ENCODE measurements at places on chromosomes 2 and 18.

- no peak for DNase-seq
These were observed 104.7 kb upstream of the CD302 start for GRCh38 chr2:159902722-159903121.

DNA sequence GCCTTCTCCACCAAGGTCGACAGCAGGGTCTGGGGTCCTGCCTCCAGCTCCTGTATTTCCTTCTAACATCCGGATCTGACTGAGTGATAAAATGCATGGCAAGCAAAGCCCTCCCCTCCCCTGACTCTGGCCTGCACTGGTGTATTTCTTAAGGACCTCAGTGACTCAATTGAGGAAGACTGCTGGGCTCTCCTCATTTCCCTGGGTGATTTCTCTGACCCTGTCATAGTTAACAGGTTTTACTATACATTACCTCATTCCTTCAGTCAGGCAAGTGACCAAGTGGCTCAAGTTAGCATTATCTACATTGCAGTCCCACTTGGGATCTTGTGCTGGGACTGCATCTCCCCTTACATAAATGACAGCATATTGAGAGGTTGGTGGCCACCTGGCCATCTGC, 38.8 kb upstream of the CCBE1 start:
- no peak for DNase-seq

DNA sequence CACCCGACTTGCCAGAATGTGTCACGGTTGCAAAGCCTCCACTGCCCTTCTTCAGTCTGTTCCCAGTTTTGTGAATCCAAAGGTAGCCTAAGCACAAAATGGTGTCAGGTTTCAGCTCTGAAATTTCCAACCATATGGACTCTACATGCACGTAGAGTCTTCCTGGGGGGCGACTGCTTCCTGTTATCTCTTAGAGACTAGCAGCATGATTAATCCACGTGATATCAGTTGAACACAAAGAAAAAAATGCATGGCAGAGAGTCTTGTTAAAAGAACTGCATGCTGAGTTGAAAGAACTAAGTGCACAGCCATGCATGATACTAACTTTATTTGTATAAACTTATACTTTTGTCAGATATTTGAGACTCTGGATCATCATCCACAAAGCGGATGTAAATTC, 404.4 kb downstream of the SOCS6 start:
- no peak for DNase-seq

DNA sequence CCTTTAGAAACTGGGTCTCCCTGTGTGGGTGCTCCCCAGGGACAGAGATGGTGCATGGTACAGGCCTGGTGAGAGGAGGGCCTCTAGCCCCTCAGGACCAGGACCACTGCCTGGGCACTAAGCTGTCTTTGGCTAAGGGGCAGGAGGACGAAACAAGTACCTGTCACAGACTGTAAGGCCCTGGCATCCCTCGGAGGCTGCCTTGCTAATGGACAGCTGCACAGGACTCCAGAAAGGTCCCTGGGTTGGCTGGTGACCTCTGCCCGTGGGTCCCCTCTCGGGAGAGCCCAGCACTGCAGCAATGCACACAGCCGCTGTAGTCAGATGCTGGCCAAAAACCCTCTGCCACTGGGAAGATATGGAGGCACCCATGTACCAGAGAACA, 14.3 kb downstream of the HS6ST1 start:
- DNase-seq: no peak

DNA sequence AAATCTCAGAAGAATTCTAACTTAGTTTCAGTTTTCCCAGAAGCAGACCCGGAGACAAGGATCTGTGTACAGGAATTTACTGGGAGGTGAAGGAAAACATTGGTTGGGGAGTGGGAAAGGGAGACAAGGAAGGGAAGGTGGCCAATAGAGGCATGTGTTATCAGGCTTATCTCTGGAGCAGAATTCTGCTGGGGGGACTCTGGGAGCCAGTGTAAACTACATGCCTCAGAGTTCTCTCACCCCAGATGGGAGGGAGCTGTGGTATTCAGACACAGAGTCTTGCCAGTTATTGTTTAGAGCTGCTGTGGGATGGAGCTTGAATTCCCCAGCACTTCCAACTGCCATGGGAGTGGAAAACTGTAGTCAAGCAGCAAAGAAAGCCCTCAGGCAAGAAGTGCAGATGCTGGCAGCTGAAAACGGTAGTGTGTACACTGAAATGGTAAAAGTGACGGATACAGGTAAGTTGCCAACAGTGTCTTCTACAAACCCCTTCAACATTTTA, 19.0 kb downstream of the DNPEP start:
- DNase-seq: peak; percentile 94

DNA sequence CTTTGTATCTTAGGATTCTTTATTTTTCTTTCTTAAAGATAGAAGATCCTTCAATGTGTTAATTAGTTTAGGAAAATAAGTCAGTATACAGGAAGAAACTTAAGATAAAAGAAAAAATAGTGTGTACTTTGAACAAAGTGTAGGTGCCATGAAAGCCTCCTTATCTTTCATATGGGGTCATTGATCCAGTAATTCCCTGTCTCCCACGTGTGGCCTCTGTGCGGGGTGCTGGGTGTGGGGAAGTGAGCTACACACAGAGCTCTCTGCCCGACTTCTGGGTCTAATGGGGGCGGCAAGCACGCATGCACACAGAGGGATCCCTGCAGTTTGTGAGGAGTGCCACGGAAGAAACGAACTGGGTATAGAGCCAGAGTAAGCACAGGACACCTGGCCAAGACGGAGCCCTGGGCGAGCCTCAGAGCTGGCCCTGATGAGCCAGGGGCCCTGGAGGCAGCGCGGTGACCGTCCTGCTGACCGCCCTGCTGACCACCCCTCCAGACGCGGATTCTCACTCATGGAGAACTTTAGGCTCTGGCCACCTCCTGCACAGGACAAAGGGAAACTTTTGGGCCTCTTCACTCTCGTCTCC, 253.5 kb downstream of the ACKR3 start:
- DNase-seq: no peak

- no peak for DNase-seq
These were observed 57.3 kb upstream of the PPP1CB start for GRCh38 chr2:28694364-28694763.

DNA sequence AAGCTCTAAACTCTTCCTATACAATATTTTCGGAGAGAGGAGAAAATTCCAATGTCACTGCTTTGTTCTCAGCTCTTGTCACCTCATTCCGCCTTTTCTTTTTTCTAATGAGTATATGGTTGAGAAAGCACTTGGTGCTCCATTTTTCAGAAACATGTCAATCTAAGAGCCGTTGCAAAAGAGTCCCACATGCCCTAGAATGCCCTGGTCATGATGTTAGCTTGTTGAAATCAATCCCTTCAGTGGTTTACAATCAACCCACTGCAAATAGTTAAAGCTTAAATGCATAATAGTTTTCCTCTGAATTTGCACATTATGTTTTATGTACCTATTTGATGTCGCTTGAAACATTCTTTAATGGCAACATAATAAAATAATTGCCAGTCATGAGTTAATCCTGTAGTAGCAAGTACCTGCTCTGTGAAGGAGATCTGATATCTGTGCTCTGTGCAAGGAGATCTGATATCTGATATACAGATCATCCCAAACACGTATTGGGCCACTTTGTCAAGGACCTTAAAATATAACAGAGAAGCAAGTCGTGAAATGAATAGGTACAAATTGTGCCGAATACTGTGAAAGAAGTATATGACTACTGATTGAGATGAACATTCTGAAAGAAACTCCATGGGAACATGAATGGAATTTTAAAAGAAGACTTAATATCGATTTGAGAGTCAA, 1633.5 kb downstream of the SUCLG1 start:
- DNase-seq: no peak

- no peak for DNase-seq
These were observed 11.3 kb downstream of the ABHD3 start for GRCh38 chr18:21693322-21693721.

DNA sequence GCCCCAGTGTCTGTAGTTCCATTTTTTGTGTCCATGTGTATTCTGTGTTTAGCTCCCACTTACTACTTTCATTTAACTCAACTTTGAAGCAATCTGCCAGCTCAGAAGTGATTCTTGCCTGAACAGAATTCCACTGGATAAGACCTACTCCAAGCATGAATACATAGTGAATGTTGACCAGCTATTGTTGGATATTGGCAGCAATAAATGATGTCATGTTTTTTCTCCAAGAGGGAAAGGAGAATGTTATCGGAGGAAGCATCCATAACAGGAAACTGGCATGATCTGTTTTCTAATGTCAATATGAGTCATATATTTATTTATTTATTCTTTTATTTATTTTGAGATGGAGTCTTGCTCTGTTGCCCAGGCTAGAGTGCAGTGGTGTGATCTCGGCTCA, 36.8 kb upstream of the TRAPPC8 start:
- no peak for DNase-seq

- DNase-seq: peak; percentile 35
These were observed 144.1 kb downstream of the SMAD7 start for GRCh38 chr18:48806551-48807261.

GRCh38 chr2:239292959-239293774, 107.7 kb downstream of the HDAC4 start:
- no peak for DNase-seq

All from adipocyte (in vitro differentiated cells).